ENCODE measurements at places on chromosomes 5 and 9.

GRCh38 chr5:115484368-115484767 lies 60.2 kb downstream of the FEM1C start:
- no peak for DNase-seq

- DNase-seq, result no peak
These were observed 51.7 kb downstream of the ERGIC1 start for GRCh38 chr5:172885597-172886340.

DNA sequence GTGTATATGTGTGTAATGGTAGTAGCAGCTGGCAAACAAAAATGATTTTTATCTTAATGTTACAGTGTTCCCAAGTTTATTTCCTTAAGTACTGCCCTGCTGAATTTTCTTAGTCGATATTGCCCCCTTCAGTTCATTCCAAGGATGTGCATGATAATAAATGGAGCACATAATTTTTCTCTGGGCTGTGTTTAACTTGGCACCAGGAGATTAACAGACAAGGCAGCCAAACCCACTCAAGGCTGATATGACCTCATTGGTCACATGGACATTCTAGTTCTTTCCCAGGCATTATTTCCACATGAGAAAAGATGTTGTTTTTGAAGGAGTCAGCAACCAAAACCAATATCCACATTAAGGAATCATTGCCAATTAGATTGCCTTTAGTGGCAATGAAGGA lies 61.8 kb downstream of the COX7C start:
- peak; percentile 68 for DNase-seq

- DNase-seq, result no peak
These were observed 222.5 kb upstream of the IL12B start for GRCh38 chr5:159552751-159553150.

- no peak for DNase-seq
These were observed 26.7 kb downstream of the GARNL3 start for GRCh38 chr9:127291246-127291778.
